ENCODE measurements at places on chromosomes 3 and 15.

DNA sequence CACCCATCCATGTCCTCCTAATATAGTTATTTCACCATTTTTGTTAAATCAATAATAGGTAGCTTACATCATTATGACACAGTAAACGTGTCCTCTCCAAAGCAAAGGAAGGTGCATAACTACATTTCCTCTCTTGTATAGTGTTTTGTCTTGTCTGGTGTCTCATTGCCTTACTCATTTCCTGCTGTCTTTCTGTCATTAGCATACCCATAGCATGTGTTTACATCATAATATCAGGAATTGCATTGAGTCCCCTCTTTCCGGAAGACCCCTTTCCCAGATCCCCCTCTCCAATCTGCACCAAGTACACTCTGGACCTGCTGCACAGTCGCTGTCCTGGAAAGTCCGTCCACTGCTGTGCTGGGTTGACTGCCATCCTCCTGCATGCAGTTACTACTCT lies 47.9 kb downstream of the SOX14 start:
- DNase-seq: no peak

DNA sequence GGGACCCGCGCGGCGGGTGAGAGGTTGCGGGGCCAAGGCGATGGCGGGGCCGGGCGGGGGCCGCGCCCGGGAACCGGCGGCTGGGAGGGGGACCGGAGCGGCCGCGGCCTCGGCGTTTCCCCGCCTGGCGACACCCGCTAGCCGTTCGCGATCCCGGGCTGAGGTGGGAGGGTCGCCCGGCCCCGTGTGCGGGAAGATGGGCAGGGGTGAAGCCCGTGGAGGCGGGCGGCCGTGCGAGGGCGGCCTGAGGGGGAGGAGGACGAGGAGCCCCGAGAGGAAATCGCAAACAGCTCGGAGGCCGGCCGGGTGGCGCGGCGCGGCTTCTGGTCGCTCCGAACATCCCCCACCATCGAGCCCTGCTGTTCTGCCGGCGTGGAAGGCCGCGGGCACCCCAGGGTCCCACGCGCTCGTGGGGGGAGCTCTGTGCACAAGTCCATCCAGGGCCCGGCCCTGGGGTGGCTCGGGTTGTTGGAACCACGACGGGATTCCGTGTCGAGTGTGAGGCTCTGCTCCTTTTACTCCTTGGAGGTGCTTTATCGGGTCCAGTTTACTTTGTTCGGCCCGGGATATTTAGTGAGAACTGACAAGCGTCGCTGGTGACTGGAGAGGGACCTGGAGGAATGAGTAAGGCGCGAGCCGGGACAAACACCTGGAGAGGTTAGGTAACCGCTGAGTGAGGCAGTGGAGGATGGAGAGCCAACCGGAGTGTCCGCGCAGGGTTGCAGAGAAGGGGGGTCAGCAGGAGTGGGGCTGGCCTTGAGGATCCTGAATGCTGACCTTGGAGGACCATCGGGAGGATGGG lies 728 bp downstream of the CRTC3 start:
- no peak for DNase-seq

GRCh38 chr3:50237133-50237651 lies 1.2 kb downstream of the GNAI2 start:
- peak; percentile 38 for DNase-seq

GRCh38 chr3:1207904-1208303 lies 115.1 kb downstream of the CNTN6 start:
- peak; percentile 86 for DNase-seq

GRCh38 chr15:53808058-53808706 lies 48.7 kb upstream of the WDR72 start:
- no peak for DNase-seq

GRCh38 chr3:172127929-172128580 lies 88.7 kb downstream of the FNDC3B start:
- DNase-seq: no peak

DNA sequence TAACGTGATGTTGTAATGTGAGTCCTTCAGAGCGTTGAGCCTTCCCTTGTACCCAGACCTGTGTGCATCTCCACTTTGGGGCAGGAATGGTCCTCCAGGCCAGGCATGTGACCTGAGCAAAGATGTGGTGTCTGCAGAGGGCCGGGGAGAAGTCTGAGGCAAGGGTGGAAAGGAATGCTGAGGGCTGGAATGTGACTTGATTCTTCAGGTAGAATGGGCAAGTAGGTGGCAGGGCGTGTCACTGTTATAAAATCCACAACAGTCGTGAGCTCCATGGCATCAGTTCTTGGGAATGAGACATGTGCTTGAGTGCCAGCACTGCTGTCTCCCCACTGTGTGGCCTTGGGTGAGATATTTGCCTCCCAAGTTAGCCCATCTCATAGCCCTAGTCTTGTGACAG lies 24.0 kb upstream of the BSN start:
- no peak for DNase-seq

DNA sequence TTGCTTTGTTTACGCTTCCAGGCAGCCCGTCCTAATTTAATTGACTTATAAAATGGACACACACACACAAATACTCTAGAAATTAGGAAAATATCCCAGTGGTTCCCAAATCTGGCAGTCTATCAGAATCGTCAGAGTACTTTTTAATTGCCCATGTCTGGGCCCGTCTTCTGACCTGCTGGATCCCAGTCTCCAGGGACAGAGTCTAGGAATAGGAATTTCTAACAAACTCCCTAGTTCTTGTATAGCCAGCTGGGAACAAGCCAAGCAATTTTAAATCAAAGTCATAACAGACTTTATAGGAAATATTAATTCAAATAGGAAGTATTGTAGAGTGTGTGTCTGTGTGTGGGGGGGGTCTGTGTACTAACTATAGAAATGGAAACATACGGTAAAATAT lies 33.4 kb downstream of the LDHAL6B start:
- no peak for DNase-seq

GRCh38 chr3:58200846-58201355 lies 9.9 kb downstream of the DNASE1L3 start:
- DNase-seq: no peak

- no peak for DNase-seq
Measured at GRCh38 chr15:71083349-71083748, 31.9 kb upstream of the THSD4 start.

- peak; percentile 50 for DNase-seq
Measured at GRCh38 chr15:89401631-89402517, 67.2 kb upstream of the POLG start.

DNA sequence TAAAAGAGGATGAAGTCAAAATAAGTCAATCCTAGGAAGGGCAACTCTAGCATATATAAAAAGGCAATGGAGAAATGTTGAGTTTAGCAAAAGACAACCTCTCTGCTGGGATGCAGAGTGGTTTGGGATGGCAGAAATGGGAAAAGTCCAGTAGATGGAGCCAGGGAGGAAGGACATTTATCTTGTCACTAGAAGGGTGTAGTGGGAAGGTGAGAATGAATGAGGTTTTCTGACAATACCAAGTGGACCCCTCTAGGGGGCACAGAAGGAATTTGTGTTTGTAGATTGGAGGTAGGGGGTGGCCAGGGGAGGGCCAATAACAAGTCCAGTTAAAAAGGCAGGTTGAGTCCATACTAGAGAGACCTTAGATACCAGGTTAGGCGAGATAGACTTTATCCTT lies 80.0 kb downstream of the THSD4 start:
- no peak for DNase-seq

DNA sequence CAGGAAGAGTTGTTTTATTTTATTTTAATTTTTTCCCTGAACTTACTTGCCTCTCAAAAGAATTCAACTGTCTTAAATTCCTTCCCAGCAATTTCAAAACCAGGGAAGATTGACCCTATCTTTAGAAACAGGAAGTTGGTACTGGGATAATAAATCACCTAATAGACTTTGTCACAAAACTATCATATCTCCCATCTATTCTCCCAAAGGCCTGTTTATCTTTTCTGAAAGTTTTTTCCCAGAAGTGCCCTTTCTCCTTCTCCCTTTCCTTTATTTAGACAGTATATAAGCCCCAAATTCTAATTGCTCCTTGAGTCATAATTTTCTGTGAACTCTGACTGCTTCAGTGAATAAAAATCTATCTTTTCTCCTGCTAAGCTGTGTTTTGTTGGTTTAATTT lies 2.9 kb upstream of the RNF7 start:
- DNase-seq: no peak

GRCh38 chr3:56975567-56975966 lies 84.9 kb upstream of the SPATA12 start:
- DNase-seq: no peak

- no peak for DNase-seq
Measured at GRCh38 chr3:43515970-43516635, 105.7 kb downstream of the ANO10 start.

DNA sequence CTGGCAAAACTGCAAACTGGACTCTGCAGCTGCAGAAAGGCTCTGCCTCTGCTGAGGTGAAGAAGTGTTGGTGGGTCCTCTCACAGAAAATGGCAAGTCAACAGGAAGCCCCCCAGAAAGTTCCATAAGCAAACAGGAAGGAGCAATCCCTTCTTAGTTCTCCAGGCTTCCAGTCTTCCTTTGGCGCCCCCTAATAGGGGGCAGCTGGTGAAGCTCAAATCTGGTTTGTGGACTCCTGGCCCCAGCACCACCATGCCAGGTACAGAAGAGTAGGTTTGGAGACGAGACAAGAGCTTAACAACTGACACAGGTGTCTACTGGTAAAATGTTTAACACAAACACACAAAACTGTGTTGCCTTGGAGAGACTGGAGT lies 35.5 kb downstream of the LEO1 start:
- DNase-seq: no peak

- DNase-seq: no peak
Measured at GRCh38 chr15:47678040-47678439, 39.3 kb upstream of the SEMA6D start.

DNA sequence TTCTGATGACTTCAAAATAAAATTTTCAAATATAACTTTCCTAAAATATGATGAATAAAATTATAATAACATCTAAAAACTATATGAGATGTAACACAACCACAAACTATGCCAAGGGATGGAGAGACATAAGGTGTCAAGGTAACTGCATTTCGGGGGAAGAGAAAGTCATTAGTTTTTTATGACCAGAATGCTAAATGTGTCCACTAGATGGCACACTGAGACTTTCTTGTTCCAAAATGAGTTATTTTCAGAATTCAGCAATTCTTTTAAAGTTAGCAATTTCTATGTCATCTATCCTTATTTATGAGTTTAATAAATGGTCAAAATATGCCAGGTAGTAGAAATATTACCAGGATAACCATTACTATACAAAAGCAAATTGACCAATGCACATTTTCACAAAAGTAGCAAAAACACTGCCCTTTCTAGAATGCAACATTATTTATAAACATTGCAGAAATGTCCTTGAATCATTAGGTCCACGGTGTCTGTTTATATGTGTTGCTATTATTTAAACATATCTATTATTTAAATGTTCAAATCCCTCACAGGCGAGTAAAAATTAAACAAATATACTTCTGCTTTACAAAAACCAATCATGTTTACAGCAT lies 374.2 kb downstream of the PLCL2 start:
- DNase-seq: peak; percentile 29

GRCh38 chr3:197353001-197353866 lies 54.8 kb upstream of the DLG1 start:
- DNase-seq: no peak

GRCh38 chr3:80733522-80734176 lies 965.9 kb upstream of the ROBO1 start:
- peak; percentile 84 for DNase-seq

- no peak for DNase-seq
Measured at GRCh38 chr15:75887178-75887577, 16.5 kb upstream of the FBXO22 start.

GRCh38 chr3:41125258-41125657 lies 74.0 kb upstream of the CTNNB1 start:
- no peak for DNase-seq

- no peak for DNase-seq
Measured at GRCh38 chr15:78197632-78198031, 36.7 kb downstream of the ACSBG1 start.

DNA sequence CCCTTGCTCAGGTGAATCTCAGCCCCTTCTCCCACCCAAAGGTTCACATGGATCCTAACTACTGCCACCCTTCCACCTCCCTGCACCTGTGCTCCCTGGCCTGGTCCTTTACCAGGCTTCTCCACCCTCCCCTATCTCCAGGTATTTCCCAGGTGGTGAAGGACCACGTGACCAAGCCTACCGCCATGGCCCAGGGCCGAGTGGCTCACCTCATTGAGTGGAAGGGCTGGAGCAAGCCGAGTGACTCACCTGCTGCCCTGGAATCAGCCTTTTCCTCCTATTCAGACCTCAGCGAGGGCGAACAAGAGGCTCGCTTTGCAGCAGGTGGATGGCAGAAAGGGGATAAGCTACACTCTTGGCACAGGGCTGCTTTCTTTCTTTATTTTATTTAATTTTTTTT lies 4.5 kb downstream of the FAM131A start:
- DNase-seq: no peak

DNA sequence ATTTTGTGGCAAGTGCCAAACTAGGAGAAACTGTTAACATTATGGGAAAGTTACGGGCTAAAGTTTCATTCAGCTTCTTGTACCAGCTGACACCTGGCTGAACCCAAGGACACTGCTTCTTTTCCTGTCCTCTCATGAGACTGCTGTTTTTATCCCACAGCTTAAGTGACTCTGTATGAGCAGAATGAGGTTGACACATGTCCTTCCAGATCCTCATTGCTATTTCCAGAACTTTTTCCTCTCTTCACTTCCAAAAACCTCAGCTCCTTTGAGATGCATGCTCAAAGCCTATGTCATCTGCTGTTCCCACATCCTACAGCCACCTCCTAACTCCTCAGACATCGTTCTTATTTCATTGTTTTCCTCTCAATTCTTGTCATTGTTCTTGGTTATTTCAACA lies 183.6 kb downstream of the DCLK3 start:
- no peak for DNase-seq

- no peak for DNase-seq
Measured at GRCh38 chr3:51578238-51578637, 39.7 kb downstream of the RAD54L2 start.

- DNase-seq: no peak
Measured at GRCh38 chr3:80051602-80051962, 283.8 kb upstream of the ROBO1 start.

GRCh38 chr15:42937143-42937542 lies 16.6 kb upstream of the TTBK2 start:
- no peak for DNase-seq

DNA sequence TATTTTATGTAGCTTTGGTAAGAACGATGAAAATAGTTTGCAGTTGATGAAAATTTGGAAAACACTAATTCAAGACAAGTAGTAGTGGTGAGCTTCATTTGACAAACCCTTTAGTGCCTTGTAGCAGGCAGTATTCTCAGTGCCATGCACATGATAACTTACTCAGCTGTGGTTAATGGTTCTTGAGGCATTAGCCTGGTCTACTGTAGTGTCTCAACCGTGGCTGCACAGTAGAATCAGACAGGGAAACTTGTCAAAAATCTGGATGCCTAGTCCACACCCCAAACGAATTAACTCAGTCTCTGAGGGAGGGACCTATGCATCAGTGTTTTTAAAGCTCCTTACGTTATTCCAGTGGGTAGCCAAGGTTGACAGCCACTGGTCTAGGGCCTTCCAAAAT lies 45.4 kb downstream of the PSMD6 start:
- DNase-seq: peak; percentile 62

DNA sequence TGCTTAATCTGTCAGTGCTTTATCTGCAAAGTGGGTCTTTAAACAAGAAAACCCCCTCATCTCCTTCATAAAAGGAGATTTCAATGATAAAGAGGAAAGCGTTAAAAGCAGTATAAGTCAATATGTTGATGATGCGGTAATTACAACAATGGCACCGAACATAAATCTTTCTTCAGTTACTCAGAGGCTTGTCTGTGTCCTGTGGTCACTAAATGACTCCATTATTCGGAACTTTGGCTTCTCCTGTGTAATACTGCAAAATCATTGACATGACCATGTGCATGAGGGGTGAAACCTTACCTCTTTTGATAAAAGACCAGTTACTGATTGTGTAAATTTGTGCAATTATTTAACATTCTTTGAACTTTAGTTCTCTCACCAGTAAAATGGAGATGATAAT lies 4.8 kb upstream of the USP3 start:
- DNase-seq: no peak

Data from amniotic epithelial cell (primary cell).